ENCODE measurements at places on chromosomes 5 and 9. TPM values are rescaled to one million over a fixed set of nuclear protein-coding genes. Genes with fewer than 3 reads are reported as not detected.
A peak's percentile ranks its signal among the peaks of the same experiment; 100 is the strongest.

PURA gene
- total RNA-seq = 30.4 TPM

ZNF354B gene
- 9.8 TPM for total RNA-seq

GRCh38 chr5:146447734-146448380 lies 724 bp downstream of the TCERG1 start:
- DNase-seq = peak; percentile 33

DNA sequence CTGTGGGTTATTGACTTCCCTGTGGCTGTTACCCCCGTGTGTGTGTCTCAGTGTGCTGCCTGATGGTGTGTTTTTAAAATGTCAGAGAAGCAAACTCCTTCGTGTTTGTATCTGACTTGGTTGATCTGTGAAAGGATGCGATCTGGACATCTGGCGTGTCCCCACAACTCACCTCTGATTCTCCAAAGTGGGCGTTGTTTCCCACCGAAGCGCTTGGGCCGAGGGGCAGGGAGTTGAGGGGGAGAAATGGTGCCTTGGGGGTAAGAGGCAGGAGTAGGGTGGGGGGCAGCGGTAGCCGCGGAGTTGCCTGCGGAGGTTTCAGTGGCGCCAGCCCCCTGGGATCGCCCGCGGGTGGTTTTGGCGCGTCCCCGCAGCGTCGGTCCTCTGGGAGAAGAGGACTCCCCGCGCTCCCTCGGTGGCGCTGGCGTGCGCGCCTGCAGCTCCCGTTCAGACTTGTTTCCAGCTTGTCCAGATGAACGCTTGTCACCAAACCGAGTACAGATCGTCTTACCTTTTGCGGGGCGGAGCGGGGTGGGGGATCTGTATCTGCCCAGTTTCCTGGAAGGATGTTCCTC lies 1.1 kb downstream of the MAST4 start:
- DNase-seq = peak; percentile 9

- DNase-seq = no peak
Observed at GRCh38 chr9:107161338-107161737, 121.7 kb upstream of the RAD23B start.

- DNase-seq = no peak
Observed at GRCh38 chr9:126682928-126683697, 69.4 kb downstream of the LMX1B start.

SLC34A3 gene
- not detected for total RNA-seq

GRCh38 chr5:35762368-35762767 lies 94.3 kb upstream of the IL7R start:
- no peak for DNase-seq

DNA sequence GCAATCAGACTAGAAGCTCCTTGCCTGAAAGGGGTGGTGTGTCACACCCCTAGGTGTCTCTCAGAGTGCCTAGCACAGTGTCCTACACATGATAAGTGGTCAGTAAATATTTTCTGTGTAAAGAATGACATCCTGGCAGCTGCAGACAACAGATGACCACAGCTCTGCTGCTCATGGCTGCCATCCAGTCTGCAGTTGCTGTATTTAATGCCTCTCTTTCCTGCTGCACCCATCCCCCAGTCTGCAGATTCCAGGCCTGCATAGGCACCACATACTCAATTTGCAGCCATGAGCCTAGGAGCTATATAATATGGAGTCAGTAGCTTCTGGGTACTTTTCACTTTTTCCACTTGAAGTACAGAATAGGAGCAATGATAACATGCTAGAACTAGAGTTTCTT lies 94.9 kb upstream of the NR4A3 start:
- no peak for DNase-seq

POU4F3 gene
- total RNA-seq = not detected

DNA sequence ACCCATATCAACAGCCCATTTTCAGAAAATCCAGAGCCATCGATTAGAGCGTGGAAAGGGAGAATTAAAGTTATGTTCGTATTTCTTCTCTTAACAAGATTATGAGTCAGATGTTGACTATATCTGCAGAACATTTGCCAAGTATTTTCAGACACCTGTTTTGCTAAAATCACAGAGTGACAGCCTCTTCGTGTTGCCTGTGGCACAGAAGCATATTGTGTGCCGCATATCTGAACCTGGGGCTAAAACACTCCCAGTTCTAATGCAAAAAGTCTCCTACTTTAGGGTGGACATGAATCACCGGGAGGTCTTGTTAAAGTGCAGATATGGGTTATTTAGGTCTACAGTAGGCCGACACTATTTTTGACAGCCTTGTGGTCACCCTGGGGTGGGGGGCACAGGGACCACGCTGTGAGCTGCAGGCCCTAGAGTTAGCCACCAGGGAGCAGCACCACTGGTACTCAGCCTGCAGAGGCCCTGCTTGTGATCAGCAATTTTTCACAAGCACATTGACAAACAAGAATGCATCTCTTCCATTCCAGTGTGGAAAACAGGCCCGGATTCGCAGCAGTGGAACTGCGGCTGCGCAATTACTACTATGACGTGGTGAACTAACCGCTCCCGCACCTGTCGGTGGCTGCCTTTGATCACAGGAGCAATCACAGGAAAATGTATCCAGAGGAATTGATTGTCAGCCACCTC lies 93.5 kb downstream of the SYK start:
- DNase-seq = no peak

DNA sequence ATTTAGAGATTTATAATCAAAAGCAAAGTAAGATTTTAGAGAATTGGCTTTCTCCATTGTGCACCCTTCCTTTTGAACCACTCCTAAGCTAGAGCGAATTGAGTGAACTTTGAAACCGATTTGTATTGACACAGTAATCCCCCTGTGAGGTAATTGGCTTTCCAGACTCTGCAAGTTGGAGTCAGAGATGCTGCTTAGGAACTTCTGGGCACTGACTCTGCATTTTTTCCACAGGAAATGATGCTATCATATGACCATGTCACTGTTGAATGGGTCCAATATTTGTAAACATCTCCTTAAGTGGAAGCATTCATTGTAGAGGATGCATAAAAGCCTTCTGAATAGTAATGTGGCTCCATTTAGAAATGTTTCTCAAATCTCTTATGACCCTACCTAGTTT lies 394.4 kb upstream of the ZNF608 start:
- peak; percentile 94 for DNase-seq

DNA sequence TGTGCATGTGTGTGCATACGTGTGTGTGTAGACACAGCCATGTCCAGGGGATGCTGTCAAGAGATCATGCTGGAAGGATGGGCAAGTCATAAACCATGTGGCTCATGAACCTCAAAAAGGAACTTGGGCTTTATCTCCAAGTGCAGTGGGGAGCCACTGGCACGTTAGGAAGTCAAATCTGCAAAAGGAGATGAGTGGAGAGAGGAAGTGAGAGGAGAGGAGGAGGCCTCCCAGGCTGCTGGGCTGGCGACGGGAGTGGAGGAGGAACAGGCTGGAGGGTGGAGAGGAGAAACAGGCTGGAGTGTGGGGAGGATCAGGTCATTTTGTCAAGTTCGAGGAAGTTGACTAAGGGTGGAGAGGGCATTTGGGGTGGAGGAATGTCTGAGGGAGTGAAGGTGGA lies 29.2 kb upstream of the TIFAB start:
- no peak for DNase-seq

DNA sequence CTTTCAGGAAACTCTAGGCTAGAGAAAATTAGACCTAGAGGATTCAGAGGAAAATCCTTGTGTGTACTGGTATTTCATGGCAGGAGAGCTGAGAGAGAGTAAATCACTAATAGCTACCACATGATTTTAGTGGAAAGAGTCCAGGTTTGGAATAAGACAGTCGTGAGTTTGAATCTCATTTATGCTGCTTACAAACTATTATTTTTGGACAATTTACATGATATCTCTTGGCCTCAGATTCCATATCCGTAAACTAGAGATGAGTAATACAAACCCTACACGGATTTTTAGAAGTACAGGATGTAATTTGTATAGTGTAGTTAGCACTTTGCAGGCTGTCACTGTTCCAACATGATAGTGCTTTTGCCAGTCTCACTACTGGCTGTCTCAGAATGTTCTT lies 2.7 kb downstream of the IL31RA start:
- peak; percentile 73 for DNase-seq

- DNase-seq = no peak
Observed at GRCh38 chr5:135114759-135115158, 80.7 kb upstream of the PITX1 start.

DNA sequence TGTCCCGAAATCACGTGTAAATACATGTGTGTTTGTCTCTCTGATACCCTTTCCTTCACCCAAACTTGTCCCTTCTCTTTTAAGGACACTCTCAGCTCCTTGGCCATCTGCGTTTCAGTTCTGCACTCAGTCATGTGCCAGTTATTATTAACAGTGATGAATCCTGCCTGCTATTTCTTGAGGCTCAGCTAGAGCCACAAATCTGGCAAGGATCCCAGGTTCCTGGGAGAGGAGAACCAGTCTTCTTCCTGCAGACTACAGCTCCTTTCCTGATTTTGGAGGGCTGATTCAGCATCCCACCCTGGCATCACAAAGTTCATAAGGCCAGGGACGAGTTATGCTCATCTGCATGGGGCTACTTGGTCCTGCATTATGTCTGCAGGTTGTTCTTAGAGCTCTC lies 5.6 kb downstream of the MAMDC2 start:
- peak; percentile 62 for DNase-seq

DNA sequence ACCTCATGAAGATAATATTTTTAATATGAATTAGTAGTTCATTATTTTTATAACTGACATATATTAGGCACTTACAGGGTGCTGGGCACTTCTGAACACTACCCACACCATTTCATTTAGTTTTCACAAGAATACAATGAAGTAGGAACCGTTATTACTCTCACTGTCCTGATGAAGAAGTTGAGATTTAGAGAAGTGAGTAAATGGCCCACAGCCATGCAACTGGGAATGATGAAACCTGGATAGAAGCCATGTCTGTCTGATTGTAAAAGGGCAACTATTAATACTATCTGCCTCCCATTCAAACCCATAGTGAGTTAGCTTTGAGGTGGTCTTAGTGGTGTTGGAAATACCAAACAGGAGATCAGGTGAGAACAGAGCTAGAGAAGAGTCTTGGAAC lies 29.6 kb upstream of the OTULINL start:
- no peak for DNase-seq

S1PR3 gene
- total RNA-seq = 12.8 TPM

FRMD3 gene
- total RNA-seq = 2.0 TPM

GRCh38 chr5:149711338-149711737 lies 18.8 kb upstream of the PPARGC1B start:
- no peak for DNase-seq

C9orf72 gene
- 31.7 TPM for total RNA-seq

TICAM2 gene
- 9.1 TPM for total RNA-seq
